Activated CD4-positive, alpha-beta T cell treated with anti-CD3 and anti-CD28 coated beads, Interleukin-2, amount 50 U/mL, for 4 hours (primary cell): ENCODE measurements at places on chromosomes 12 and 14.

GRCh38 chr12:108907839-108908351 is 28.0 kb downstream of the DAO start:
- no peak for DNase-seq

DNA sequence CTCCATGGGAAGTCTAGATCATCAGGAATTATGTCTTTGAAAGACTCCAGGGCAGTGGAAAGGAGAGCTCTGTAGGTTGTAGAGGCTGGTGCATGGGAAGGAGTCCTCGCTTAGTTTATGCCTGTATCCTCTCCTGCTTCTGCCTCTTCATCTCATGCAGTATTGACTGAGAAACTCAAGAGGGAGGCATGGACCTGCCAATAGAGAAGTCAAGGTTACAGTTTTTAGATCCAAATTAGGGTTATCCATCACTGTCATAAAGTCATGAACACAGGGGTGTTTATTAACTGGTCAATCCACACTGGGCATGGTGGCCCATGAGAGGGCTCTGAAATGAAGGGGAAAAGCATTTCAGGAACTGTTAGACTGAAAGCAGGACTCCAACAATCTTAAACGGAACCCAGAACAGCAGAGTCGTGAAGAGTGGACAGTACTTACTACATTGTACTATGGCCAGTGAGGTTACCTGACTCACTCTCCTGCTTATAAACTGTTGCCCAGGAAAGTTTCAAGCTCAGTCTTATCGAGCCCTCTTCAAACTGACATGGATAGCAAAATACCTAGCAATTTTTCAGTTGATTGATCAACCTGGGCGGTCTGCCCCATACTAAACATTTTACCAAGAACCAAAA is 30.1 kb upstream of the DHRS7 start:
- DNase-seq = no peak

- peak; percentile 7 for DNase-seq
Observed at GRCh38 chr12:28253161-28253641, 62.9 kb downstream of the CCDC91 start.

DNA sequence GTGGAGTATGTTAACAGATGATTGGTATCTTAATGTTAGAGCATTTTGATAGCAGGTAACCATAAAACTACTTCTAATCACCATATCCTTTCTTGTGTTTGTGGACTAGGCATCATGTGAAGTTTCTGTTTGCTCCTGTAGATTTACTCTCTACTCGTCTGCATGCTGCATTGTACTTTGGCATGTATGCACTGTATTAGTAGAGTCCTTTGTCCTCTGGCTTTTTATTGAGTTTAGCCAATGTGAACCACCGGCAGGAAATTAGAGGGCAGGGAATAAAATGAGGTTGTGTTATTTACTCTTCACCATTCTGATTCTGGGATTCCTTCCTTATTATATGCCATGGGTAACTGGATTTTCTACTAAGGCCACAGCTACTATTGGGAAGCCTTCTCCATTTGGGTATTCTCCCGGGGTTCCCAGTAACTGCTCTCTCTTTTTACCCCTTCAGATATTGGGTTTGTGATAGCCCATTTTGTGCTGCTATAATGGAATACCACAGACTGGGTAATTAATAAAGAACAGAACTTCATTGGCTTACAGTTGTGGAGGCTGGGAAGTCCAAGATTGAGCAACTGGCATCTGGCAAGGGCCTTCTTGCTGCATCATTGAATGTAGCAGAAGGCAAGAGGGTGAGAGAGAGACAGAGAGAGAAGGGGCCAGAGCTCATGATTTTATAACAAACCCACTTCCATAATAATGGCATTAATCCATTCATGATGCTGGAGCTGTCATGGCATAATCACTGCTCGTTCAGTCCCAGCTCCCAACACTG is 22.4 kb downstream of the FAM177A1 start:
- DNase-seq = no peak

GRCh38 chr14:71452987-71453386 is 479.2 kb upstream of the RGS6 start:
- no peak for DNase-seq

DNA sequence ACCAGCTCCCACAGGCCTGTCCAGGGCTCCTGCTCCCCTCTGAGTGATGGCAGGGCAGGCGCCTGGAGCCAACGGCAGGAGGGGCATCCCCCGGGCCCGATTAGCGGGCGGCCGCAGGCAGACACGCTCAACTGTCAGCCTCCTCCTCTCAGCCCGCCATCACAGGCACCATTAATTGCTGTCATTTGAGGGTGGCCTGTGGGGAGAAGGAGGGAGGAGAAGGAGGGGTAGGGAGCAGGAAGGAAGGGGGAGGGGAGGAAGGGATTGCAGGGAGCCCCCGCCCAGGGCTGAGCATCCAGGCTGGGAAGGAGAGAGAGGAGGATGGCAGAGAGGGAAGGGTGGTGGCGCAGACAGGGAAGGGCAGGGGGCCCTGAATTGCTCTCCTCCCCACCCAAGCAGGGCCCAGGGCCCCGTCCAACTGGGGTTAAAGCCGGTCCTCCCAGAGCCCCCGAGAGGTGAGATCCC is 36.1 kb downstream of the NCOR2 start:
- DNase-seq = no peak

DNA sequence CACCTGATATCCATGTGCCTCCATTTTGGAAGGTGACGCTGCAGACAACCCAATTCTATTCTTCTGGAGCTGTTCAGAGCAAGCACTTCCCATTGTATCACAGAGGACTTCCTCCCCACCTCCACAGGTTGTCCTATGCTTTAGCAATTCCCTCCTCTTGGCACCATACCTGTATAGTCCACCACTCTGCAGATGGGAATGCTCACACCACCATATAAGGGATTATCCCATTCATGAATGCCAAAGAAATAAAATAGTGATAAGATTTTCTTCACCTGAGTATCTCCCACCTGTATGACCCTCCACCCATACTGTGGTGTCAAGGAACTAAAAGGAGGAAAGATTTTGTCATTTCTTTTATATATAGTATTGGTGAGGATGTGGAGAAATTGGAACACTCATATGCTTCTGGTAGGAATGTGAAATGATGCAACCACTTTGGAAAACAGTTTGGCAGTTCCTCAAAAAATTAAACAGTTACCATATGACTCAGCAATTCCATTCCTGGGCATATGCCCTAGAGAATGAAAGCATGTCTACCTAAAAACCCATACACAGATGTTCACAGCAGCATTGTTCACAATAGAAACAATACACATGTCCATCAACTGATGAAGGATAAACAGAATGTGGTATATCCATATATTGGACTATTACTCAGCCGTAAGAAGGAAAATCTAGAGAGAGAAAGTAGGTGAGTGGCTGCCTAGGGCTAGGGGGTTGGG is 75.2 kb downstream of the FIGNL2 start:
- DNase-seq = no peak

- no peak for DNase-seq
Observed at GRCh38 chr12:82619644-82620043, 67.1 kb upstream of the TMTC2 start.

GRCh38 chr14:24851406-24851805 is 198.5 kb downstream of the STXBP6 start:
- no peak for DNase-seq

GRCh38 chr14:68577802-68578541 is 214.9 kb downstream of the ZFP36L1 start:
- DNase-seq = no peak

- no peak for DNase-seq
Observed at GRCh38 chr14:88952901-88953300, 128.4 kb downstream of the TTC8 start.

GRCh38 chr14:36583893-36584811 is 1.7 kb upstream of the NKX2-8 start:
- no peak for DNase-seq

DNA sequence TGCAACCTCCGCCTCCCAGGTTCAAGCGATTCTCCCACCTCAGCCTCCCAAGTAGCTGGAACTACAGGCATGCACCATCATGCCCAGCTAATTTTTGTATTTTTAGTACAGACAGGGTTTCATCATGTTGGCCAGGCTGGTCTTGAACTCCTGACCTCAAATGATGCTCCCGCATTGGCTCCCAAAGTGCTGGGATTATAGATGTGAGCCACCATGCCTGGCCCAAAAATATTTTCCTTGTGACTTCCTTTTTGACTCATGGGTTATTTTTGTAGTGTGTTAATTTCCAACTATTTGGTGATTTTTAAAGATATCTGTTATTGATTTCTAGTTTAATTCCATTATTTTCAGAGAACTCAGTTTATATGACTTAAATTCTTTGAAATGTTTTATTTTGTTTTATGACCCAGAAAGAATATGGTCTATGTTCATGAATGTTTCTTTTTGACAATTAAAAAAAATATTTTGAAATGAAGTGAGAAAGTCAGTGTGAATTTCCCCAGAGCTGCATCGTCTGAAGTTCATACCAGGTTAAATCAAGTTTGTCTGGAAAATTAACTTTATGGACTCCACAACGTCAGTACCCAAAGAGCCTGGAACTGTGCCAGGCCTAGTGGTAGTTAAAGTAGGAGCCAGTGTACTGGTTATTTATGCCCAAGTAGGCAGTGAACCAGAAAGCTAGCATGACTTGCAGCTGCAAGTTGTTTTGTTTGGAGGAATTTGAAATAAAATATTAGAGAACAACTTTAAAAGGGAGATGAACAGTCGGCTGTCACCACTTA is 2.8 kb upstream of the CDKL1 start:
- no peak for DNase-seq

DNA sequence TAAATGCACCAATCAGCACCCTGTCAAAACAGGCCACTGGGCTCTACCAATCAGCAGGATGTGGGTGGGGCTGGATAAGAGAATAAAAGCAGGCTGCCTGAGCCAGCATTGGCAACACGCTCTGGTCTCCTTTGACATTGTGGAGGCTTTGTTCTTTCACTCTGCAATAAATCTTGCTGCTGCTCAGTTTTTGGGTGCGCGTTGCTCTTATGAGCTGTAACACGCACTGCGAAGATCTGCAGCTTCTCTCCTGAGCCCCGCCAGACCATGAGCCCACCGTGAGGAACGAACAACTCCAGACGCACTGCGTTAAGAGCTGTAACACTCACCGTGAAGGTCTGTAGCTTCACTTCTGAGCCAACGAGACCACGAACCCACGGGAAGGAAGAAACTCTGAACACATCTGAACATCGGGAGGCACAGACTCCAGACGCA is 8.4 kb upstream of the PIANP start:
- no peak for DNase-seq

- DNase-seq = no peak
Observed at GRCh38 chr14:56092763-56093162, 25.4 kb upstream of the PELI2 start.

DNA sequence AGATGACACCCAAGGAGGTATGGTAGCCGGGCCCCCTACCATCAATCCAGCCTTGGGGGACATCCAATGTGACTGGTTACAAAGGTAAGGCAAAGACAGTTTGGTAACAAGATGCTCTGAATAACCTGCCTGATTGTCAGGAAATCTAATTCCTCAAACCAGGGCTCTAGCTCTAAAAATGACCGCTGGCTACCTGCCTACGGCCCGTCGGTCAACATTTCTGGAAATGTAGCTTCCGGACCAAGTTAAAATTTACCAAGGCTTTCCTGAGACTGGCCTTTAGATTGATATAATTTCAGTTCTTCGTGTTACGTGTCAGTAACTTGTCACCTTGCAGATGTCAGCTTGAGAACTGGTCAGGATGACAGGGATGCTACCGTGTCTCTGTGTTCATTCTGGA is 34.2 kb upstream of the FOXN3 start:
- no peak for DNase-seq

- no peak for DNase-seq
Observed at GRCh38 chr12:29650371-29650770, 133.4 kb downstream of the TMTC1 start.

DNA sequence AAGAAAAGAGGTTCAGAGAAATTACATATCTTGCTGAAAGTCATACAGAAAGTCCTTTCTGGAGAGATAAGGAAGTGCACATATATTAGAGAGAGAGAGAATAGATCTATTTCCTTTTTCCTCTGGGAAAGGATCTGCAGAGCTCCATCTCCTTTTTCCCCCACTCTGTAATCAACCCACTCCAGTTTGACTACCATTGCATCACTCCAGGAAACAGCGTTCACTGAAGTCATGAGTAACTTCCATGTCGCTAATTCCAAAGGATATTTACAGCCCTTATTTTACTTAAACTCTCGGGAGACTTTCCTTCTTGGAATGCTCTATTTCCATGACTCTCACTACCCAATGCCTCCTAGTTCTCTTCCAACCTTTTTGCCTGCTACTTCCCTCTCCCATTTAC is 72.5 kb upstream of the PARP11 start:
- no peak for DNase-seq

GRCh38 chr14:73173092-73173735 is 36.9 kb downstream of the PSEN1 start:
- no peak for DNase-seq

- no peak for DNase-seq
Observed at GRCh38 chr12:70756791-70757190, 119.6 kb upstream of the PTPRB start.

DNA sequence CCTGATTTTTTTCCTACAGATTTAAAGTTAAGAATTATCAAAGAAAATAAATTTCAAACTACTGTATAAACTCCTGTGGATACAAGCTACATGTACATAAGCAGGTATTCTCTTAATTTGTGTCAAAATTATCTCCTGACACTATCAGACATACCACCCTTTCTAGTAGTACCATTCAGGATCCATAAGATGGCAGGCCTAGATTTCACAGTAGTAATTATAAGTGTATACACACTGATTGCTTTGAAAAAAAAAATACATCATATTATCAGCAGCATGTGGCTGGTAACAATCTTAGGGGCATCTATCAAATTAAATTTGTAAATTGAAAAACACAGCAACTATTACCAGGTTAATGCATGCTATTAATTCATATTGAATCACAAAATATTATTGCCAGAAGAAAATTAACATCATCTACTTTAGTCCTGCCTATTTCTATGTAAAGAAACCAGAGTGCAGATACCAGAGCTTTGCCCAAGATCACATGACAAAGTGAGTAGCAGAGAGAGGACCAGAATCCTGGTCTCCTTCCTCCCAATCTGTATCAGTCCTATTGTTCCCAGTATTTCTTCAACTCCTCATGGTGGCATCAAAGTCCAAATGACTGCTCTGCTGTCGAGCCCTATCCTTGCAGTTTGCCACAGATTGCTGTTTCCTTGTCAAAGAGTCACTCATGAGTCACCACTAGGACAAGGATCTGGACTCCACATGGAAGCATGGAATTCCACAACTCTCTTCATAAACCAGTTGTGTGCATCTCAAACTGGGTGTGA is 27.7 kb upstream of the CALM1 start:
- DNase-seq = no peak
